ENCODE measurements at places on chromosomes 7 and 10. TPM values are rescaled to one million over a fixed set of nuclear protein-coding genes. Genes with fewer than 3 reads are reported as not detected.

- DNase-seq, result no peak
Measured at GRCh38 chr7:108067844-108068243, 62.3 kb downstream of the LAMB4 start.

CDH23 gene
- not detected for total RNA-seq

CALY gene
- 8.9 TPM for total RNA-seq

- DNase-seq, result no peak
Measured at GRCh38 chr10:110209454-110209925, 2.1 kb downstream of the MXI1 start.

DNA sequence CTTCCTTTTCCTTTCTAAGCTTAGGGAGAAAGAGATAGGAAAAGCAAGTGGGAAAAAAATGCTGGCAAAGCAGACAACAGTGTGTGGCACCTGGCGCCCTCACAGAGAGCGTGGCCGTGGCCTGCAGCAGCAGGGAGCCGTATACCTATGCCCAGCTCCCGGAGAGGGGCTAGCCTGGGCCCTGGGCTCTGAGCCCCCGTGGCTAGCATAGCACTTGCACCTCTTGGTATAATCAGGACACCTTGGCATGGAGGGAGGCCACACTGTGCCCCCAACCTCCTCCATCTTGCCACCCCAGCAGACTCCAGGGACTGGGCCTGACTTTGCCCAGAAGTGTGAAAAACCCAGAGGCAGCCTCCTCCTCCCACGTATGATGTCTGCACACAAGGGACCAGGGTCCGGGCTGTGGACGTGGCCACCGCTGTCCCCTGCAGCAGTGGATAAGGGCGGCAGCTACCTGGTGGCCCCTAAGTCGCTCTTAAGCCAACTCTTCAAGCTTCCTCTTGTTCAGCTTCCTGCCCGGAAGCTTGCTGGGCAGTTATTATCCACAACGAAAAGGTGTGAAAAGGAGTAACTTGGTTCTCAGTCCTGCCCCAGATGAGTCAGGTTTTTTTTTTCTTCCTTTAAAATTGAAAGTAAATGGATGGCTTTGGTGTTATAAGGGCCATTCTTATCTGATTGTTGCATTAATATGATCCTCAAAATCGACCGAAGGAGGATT lies 249.1 kb upstream of the PITRM1 start:
- no peak for DNase-seq

- no peak for DNase-seq
Measured at GRCh38 chr7:21915140-21915539, 30.6 kb downstream of the CDCA7L start.

GRCh38 chr10:100506596-100507356 lies 12.9 kb downstream of the SEC31B start:
- DNase-seq, result no peak

GRCh38 chr7:55179931-55180682 lies 161.3 kb downstream of the EGFR start:
- no peak for DNase-seq

DNA sequence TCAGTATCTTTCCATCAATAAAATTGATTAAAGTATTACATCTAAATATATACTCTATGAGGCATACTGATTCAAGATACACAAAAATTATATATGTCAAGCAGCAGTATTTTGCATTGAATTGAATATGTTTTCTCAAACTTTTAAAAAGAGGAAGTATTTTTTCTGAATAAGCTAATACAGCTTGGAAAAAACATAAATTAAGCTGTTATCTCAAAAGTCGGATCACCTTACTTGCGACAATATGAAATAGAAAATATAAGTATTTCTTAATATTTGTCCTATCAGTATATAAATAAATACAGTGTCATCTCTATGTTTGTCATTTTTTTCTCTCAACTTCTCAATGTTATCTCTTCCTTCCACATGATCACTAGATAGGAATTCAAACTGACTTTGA lies 139.3 kb downstream of the MBL2 start:
- no peak for DNase-seq

SDK1 gene
- 10.9 TPM for total RNA-seq

GRCh38 chr10:91800182-91800581 lies 2.0 kb downstream of the TNKS2 start:
- no peak for DNase-seq

DNA sequence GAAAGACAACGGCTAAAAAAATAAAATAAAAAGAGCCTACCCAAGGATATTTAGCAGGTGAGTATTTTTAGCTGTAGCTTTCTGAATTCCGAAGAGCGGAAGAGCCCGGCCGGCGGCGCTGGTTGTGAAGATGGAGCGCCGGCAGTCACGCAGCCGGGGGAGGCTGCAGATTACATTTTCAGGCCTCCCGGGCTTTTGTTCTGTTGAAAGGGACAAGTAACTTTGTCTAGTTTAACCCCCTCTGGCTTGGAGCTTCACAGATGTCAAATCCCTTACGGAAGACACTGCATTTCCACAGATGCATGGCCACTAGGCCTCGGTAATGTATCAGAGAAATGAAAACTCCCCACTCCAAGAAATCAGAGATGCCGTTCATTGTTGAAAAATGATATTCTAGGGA lies 497.6 kb upstream of the MKI67 start:
- DNase-seq, result no peak

GRCh38 chr7:114977277-114977676 lies 55.4 kb downstream of the MDFIC start:
- DNase-seq, result no peak

DNA sequence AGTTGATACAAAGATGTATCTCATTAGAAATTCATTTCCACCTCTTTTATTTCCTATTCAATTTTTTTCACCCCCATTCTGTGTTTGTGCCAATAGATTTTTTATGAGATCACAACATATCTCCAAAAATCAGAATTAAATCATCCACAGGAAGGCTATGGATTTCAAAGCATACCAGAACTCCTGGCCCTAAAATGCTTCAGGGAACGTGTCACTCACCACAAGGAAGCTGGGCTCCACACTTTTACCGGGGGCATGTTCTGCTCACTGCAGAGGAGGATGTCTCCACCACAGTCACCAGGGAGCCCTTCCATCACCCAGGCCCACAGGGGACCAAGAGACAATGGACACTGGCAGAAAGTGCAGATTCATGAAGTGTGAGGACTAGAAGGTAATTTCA lies 456.8 kb downstream of the KCNMA1 start:
- no peak for DNase-seq

SYT15 gene
- total RNA-seq, result 14.5 TPM

GRCh38 chr10:43000021-43000411 lies 76.9 kb upstream of the RET start:
- no peak for DNase-seq

DNA sequence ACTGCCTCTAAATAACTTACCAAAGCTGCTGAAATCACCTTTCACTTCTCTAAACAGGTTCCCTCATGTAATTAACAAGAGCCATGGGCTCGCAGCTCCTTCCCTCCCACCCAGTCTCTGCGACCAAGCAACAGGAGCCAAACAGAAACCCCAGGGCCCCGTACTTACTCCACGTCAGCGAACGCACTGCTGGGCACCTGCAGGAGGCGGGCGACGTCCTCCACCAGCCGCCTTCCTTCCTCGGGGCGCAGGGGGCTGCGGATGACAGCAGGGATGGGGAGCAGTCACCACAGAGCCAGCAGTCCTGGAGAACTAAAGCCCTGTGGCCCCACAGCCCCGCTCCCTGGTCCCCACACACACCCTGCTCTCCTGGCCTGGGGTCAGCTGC lies 477.0 kb downstream of the PTPRN2 start:
- DNase-seq, result no peak

GRCh38 chr10:133034092-133034491 lies 53.6 kb upstream of the ADGRA1 start:
- DNase-seq, result no peak

GRCh38 chr10:31528831-31529230 lies 209.8 kb downstream of the ZEB1 start:
- no peak for DNase-seq

DNA sequence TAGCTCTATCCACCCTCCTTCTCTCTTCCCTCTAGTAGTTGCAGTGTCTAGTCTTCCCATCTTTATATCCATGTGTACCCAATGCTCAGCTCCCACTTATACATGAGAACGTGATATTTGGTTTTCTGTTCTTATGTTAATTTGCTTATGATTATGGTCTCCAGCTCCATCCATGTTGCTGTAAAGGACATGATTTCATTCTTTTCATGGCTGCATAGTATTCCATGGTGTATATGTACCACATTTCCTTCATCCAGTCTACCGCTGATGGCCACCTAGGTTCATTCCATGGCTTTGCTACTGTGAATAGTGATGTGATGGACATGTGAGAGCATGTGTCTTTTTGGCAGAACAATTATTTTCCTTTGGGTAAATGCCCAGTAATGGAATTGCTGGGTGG lies 6.5 kb downstream of the PRSS2 start:
- no peak for DNase-seq

KEL gene
- total RNA-seq, result 0.79 TPM

GRCh38 chr7:149764481-149765398 lies 8.6 kb downstream of the ZNF467 start:
- DNase-seq, result no peak

- no peak for DNase-seq
Measured at GRCh38 chr7:81525841-81526240, 244.0 kb downstream of the HGF start.

RBP3 gene
- not detected for total RNA-seq

ANKRD61 gene
- not detected for total RNA-seq

- no peak for DNase-seq
Measured at GRCh38 chr10:118203461-118203860, 138.7 kb downstream of the FAM204A start.

All from chondrocyte (in vitro differentiated cells).